ENCODE measurements at places on chromosomes 1 and 21.

GRCh38 chr21:14522736-14523135, 23.4 kb downstream of the SAMSN1 start:
- no peak for DNase-seq

DNA sequence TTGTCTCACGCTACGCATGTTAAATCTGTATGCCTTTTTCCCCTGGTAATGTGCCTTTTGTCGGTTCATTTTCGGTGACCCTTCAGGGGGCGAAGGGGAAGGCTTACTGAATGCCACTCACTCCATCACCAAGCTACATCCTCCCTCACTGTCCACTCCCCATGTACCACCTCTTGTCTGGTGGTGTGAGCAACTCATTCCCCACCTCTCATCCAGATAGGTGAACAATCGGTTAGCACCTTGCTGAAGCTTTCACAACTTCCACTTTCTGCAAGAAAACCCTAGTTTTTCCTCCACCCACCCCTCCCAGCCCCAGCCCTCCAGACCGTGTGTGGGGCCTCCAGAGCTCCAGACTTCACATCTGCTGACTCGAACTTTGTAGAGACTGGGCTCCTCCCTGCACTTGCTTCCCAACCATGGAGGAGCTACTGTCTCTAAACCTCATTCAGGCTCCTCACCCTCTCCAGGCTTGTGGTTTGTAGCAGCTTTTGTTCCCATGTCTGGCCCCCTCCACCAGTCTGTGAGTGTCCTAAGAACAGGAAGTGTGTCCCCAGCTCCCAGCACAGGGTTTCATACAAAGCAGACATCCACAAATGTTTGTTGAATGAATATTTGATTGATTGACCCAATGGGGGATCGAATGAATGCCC, 48.4 kb upstream of the RUNX3 start:
- no peak for DNase-seq

GRCh38 chr1:58180537-58180936, 366.0 kb downstream of the OMA1 start:
- DNase-seq = no peak

GRCh38 chr1:150262388-150263320, 5.1 kb downstream of the CA14 start:
- no peak for DNase-seq

DNA sequence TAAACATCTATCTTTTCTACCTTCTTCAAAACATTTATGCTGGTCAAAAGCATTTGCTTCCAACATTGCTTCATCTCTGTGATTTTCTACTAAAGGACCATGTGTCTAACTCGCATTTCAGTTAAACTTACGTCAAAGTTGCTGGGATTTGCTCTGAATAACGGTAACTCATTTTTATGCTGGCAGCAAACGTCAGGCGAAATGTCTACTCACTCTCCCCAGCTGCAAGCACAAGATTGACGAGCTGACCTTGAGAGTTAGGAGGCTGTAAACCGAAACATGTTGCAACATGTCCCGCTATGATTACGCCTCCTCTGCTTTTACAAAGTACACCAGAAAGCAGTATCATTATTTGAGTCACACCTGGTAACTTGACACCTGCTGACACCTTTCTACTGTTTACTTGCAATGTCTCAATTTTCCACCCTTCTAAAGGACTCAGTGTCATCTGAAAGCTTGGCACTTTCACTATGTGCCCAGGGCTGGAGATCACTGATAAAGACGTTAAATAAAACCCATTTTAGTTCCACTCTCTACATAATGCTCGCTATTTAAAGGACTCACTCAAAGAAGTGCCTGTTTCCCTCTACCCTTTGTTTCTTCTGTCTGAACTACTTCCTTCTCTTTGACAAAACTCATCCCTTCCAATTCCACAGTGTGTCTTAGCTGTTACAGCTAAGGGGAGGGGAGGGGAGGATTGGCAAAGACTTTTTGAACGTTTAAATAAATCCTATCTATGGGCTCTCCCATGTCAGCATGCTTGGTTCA, 111.9 kb downstream of the PTPN14 start:
- peak; percentile 46 for DNase-seq

DNA sequence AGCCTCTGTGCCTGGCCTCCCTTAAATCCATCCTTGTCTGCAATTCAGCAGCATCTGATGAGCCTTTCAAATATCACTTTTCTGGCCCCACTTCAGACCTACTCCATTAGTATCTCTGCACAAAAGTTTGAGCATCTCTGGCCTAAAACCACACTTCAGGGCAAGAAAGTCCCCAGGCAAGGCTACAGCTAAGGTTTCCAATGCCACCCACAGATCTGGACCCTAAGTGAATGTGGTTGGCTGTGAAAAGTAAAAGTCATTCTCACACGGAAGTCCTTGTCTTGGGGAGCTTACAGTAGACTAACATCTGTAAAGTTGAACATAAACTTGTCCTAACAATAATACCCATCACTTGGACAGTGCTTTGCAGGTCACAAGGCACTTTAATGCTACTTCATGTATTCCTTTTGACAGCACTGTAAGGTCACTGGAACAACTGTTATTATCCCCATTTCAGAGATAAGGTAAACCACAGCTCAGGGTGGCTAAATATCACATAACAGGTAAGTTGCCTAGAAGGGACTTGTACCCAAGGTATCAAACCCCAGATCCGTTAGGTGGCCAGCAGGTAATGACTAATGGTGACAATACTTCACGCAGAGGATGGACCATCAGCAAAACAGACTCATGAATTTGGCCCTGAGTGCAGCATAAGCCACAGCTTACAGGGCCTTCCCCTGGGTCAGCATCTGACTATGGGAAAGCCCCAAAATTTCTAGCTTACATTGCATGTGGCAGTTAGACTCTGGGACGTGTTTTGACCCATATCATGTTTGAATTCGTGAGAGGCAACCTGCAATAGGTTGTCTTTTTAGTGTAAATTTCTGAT, 356.0 kb downstream of the HHAT start:
- DNase-seq = no peak

DNA sequence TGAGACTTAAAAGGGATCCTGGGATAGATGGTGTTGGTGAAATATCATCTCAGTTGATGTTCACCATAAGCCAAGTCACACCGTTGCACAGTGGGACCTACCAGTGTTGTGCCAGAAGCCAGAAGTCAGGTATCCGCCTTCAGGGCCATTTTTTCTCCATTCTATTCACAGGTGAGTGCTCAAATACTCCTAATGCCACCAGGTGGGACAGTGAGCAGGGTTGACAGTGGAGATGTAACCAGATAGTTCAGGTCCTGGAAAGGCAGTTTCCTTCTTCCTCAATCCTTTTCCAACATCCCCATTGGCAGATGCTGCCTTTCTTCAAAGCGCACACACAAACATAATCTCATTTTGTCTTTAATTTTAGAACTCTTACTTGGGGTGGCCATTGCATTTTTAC, 11.6 kb downstream of the CD160 start:
- no peak for DNase-seq

DNA sequence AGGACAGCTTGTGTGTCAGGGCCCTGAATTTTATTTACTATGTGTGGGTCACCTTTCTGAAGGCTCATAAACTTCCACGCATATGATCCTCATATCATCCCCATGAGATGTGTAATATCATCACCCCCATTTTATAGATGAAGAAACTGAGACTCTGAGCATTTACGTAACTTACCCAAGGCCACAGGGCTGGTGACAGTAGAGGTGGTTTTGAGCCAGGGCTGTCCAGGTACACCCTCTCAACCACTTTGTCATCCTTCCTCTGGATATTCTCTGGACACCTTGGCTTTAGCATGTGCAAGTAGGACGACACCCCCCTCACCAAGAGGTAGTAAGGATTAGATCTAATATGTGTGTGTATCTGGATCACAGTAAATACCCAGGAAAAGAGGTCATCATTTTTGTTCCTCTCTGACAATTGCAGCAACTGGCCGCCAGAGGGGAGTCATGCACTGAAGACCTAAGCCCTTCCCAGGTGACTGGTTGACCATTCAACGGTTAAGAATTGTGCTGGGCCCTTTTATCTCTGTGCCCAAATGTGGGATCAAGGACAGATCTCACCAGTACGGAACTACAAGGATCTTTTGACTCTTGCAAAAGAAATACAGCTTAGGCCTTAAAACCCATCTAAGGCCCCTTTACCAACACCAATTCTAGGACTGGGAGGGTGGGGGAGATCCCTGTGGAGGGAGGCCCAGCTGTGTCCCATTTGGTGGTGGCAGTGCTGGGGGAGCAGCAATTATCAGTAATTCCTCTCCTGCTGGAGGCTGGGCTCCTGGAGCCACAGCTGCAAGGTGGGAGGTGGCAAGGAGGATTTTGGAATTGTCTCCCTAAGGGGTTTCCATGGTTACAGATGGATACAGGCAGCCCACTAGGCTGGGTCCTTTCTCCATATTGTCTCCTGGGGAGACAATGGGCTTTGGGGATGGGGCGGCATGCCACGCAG, 13.7 kb upstream of the E2F2 start:
- peak; percentile 78 for DNase-seq

GRCh38 chr21:35593000-35593502, 467.3 kb downstream of the SETD4 start:
- no peak for DNase-seq

DNA sequence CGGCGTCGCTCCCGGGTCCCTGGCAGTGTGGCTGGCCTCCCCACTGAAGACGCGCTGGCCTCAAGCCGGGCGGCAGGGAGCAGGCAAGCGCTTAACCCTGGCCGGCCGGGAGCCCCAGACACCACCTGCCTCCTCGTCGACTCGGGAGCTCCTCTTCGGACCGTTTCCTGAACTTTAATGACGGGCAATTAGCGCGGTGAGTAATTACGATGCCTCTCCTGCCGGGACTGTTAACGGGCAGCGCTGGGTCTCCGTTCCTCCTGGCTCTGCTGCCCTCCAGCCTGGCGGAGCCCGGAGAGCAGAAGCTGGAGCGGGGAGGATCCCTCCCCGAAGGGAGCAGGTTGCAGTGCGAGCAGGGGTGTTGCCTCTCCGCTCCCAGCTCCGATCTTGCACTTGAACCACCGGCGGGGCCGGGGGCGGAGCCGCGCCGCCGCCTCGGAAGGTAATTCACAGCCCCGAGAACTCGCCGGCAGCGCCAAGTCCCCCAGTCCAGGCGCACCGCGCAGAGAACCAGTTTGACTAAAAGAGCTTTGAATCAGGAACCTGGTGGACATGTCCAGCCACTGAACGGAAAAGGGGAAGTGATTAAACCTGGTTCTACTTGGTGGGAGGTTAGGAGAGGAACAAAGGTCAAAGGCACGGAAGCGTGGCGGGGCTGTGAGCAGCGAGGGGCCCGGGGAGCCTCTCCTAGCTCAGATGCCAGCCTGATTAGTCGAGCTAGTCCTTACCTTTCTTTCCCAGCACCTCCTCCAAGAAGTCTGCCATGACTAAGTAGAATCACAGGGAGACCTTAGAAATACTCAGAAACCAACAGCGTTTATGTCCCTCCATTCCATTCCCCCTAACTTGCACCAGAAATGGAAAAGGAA, 18.3 kb upstream of the PLEKHA6 start:
- no peak for DNase-seq

DNA sequence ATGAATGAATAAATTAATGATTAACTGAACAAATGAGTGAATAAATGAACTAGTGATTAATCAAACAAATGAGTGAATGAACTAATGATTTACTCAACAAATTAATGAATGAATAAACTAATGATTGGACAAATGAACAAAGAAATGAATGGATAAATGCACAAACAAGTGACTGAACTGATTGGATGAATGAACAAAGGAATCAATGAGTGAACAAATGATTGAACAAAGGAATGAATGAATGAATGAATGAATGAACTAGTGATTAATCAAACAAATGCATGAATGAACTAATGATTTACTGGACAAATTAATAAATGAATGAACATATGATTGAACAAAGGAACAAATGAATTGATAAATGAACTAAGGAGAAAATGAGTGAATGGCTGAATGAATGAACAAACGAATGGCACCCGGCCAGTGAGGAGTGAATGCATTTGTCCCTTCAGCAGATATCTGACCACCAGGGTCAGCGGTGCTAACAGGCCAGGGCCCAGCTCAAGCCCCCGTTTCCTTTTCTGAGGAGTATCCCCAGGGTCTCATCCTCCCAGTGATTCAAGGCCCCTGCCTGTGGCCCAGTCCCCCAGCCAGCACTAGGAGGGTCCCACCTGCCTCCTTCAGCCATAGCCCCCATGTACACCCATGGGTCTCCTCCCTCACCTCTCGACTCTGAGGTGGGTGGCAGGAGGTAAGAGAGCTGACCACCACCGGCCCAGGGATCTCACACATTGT, 49.9 kb downstream of the WNT9A start:
- DNase-seq = no peak

DNA sequence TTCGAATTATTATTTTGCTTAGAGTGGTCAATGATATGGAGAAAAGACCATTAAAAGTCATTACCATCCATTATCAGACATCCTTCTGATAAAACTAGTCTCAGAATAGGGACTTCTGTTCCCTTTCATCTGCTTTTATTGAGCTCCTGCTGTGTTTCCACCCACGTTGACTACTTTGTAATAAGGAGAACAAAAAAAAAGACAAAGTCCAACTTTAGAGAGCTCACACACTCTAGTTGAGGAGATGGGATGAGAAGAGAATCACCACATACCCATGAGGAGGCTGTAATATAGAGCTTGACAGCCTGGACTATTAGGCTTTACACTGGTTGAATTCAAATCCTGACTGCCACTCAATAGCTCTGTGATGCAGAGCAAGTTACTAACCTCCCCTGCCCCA, 27.8 kb upstream of the ALDH9A1 start:
- DNase-seq = no peak

DNA sequence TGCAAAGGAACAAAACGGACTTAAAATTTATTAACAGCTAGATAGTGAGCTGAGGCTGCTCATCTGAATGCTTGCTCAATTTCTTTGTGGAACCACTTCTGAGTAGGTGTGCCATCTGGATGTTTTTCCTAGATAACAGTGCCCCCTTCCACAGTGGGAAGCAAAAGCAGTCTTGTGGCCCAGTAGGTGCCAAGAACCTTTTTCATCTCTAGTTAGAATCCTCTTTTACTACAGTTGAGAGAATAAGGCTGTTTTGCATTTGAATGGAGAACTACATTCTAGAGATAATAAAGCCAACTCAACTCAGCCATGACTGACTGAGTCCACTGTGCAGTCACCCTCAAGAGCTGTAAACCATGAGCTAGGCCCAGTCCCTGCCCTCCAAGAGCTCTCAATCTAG, 13.3 kb downstream of the F3 start:
- no peak for DNase-seq

GRCh38 chr1:192983349-192983980, 75.7 kb downstream of the UCHL5 start:
- DNase-seq = no peak

- no peak for DNase-seq
Observed at GRCh38 chr1:36085126-36085525, 1.2 kb downstream of the TEKT2 start.

GRCh38 chr1:156387870-156388173, 18.8 kb downstream of the RHBG start:
- no peak for DNase-seq

Data from hematopoietic multipotent progenitor cell treated with erythropoietin and hydrocortisone succinate and interleukin-3 and kit ligand, for 8 days (in vitro differentiated cells).